ENCODE measurements at places on chromosomes 2 and 18.

DNA sequence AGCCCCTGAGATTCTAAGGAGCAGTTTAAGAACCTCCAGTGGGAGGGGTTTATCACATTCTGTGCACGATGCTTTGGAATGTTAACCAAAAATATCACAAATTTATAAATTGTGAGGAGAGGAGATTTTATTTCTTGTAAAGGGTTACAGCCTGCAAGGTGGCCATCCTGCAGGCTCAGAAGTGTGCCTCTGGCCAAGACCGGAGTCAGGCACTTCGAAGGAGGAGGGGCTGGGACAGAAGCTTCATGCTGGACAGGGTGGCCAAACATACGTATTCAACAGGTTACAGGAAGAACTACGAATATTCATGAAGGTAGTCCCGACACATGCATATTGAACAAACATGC, 144.1 kb upstream of the NCK2 start:
- DNase-seq: no peak

DNA sequence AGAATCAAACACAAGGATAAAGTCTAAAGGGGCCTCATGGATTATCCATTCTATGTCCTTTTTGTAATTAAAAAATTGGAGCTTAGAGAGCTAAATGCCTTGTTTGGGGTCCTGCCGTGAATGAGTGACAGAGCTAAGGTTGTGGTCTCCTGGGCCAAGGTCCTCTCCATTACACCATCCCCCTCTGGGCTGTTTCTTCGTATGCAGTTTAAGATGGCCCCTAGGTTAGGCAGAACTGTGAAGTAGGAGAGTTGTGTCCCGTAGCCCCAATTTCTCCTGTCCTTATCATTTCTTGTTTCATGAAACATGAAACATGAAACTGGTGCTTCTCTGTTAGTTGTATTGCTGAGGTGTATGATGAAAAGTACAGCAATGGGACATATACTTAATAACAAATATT, 32.9 kb downstream of the CRIM1 start:
- DNase-seq: no peak

- DNase-seq: no peak
Observed at GRCh38 chr2:223075301-223076270, 23.6 kb downstream of the KCNE4 start.

DNA sequence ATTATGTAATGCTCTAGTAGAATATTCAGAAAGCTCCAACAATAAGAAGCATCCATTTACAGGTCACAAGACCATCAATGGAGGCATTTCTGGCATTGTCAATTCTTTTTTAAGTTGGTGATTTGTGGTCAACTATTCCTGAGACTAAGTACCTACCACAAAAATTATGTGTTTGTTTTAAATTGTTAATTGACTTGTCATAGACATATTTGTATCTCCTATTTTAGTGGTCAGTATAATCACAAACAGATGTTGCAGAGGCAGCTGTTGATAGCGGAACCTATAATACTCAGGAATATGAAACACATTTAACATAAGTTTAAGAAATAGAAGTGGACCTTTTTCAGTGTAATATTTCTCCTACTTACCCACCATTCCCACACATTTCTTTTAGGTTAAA, 430.1 kb downstream of the CCDC85A start:
- DNase-seq: no peak

- DNase-seq: peak; percentile 13
Observed at GRCh38 chr2:13201924-13202323, 485.2 kb downstream of the TRIB2 start.

GRCh38 chr18:24197412-24197811, 58.5 kb downstream of the CABYR start:
- DNase-seq: no peak

DNA sequence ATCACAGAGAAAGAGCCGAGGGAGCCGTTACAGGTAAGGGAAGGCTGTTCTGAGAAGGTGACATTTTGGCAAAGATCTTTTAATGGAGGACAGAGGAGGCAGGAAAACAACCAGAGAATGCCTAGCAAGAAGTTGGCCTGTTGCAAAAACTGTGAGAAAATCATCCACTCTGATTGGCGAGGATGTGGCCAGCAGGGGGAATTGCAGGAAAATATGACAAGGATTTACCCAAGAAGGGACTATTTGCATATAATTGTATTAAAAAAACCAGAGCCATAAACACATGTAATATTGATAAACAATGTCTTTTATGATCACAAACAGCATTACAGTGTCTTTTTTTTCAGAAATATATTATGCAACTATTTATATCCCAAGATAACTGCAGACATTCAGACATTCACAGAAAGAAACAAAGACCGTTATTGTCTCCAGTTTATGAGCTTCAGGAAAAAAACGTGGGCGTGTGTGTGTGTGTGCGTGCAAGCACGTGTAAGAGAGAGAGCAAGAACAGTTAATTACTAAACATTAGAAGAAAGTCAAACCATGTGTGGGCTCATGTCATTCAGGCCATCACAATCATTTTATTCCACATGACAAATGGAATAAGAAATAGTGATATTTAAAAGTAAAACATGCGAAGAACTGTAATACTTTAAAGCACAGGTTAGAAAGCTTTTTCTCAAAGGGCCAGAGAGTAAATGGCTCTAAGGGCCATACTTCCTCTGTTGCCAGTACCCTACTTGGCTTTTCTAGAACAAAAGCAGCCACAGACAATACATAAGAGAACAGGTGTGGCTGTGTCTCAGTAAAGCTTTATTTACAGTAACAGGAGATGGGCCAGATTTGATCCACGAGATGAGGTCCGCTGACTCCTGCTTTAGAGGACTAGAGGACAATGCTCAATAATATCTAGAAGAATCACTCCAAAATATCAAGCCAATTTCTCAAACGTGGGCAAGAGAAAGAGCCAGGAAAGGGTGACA, 324.1 kb downstream of the DLGAP1 start:
- peak; percentile 30 for DNase-seq

DNA sequence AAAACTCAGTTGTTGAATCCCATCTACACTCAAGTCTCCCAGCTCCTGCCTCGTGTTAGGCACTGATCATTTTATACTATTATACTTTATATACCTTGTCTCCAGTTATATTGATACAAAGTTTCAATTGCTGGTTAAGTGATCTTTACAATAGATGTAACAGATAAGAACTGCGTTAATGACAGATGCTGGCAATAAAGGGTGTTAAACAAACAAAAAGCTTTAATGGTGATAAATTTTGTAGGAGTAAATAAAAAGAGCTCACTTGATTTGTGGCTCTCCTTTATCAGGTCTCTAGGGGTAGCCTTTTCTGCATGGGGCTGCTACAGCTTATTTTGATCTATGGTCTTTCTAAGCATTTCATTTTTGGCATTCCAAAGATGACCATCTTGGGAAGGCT, 106.9 kb upstream of the GAREM1 start:
- DNase-seq: no peak

DNA sequence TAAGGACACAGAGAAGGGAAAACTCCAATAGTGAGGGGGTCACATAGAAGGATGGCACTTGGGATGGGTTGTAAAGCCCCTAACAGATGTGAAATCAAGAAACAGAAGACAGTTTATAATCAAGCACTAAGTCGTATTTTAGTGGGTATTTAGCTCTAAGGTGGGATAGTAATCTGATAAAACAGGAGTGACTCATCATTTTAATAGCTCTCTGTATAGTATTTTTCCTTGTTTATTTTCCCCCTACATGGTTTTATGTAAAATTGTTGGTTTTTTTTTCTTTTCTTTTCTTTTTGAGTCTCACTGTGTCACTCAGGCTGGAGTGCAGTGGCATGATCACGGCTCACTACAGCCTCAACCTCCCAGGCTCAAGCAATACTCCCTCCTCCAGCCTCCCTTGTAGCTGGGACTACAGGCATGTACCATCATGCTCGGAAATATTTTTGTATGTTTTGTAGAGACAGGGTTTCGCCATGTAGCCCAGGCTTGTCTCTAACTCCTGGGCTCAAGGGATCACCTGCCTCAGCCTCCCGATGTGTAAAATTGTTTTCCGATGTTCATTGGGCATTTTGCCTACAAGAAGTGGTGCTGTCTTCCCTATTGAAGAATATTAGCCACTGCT, 142.6 kb upstream of the SERPINE2 start:
- no peak for DNase-seq

DNA sequence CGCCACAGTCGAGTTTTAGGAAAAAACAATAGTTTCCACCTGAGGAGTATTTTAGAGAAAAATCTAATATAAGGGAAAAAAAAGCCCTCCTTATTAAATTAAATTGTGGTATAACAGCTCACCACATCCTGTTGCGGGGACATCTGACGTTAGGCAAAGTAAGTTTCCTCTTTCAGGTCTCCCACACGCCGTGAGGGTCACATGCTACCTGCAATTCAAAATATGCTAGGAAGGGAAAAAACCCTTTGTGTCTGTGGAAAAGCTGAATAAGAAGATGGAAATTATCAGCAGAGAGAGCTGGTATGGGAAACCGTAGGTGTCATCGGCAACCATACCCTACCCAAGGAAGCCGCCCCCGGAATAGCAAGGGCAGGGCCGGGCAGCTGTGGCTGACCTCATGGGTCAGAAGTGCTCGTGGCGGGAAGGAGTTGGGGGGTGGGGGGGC, 128.0 kb downstream of the NFATC1 start:
- DNase-seq: no peak

DNA sequence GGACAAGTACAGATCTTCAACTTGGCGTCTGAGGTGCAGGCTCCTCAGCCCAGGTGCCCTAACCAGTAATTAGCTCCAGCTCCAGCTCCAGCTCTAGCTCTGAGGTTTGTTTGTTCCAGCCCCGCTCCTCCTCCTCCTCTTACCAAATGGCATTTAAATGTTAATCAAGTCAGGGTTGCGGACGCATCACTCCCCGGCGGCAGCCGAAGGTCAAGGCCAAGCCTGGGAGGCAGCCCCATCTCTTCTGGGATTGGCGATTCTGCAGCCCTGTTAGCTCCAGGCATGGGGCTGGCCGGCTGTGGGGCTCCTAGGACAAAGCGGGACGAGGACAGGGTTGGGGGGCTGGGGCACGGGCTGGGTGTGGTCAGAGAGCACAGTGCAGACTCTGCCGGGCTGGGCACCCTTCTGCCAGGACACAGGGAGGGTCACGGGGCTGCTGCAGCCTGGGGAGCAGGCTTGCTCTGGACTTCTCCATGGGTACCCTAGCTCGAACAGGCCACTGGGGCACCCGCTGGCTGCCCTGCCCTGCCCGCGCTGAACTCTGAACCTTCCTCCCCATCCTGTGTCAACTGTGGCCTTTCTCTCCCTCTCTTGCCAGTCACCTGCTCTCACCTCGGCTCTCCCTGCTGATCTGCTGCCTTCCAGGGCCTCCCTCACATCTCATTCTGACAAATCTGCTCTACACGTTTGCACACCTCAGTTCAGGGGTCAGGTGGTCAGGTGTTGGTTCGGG, 203.3 kb downstream of the CELF4 start:
- DNase-seq: peak; percentile 92

DNA sequence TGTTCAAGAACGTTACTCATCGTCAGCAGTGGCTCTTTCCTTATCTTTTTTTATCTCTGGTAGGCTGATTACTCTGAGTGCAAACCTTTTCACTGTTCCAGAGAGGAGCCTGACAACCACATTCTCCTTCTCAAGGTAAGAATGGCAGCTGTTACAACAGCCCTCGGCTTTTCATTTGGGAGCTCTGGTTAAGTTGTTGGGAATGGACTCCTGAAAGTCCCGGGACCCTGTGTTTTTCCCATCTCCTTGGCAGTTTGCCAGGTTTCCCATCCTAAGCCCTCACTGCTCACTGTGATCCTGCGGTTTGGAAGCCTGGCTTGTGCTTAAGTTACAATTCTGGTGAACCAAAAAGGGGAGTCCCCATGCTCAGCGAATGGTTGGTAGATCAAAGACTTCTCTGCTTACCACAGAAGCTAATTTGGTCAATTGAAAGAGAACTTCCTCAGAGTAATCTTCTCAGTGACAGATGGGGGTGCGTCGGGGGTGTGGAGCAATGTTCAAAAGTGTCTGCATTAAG, 122.3 kb downstream of the LYPD6B start:
- DNase-seq: no peak

DNA sequence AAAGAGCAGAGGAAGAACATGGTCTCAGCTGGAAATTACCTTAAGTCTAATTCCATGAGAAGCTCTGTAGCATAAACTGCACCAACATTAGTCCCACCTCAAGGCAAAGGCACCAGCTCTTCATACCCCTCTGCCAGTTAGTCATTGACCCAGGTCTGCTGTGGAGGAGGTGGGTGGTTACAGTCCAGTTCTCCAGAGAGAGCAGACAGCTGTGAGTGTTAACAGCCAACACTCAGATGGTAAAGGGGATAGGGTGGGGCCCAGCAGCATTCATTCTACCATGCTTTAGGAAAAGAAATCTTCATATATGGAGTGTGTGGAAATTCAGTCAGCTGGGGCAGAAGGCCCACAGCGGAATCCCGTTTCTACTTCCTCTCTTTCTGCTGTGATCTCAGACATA, 159.7 kb upstream of the FBXO11 start:
- no peak for DNase-seq

- no peak for DNase-seq
Observed at GRCh38 chr18:54284981-54285785, 15.9 kb downstream of the POLI start.

GRCh38 chr2:47345590-47345924, 57.4 kb upstream of the MSH2 start:
- DNase-seq: no peak

DNA sequence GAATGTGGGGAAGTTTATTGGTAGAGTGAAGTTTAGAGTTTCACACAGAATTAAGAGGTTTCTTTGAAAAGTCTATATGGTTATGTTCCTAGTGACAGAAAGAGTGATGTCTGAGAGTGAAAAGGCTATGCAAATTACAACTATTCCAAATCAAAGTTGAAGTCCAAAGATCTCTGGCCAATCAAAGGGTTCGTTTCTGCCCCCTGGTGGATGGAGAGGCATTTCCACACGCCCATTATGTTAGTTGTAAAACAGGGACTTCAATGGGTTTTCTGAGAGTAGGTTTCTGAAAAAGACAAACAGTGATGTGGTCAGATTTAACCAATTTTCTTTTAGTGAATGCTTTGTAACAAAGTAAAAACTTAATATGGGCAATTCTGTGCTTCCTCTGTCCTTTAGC, 441.5 kb upstream of the POU3F3 start:
- peak; percentile 78 for DNase-seq

GRCh38 chr18:43863180-43863579, 585.9 kb upstream of the SYT4 start:
- no peak for DNase-seq

DNA sequence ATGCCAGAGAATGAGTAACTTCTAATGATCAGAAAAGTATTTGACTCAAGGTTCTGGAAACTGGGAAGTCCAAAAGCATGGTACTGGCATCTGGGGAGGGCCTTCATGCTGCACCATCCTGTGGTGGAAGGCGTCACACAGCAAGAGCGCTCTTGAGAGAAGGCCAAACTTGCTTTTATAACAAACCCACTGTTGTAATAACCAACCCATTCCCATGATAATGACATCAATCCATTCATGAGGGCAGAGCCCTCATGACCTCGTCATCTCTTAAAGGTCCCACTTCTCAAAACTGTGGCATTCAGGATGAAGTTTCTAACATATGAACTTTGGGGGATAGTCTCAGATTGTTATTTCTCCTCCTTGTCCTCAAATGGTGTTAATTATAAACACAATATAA, 67.8 kb downstream of the COA5 start:
- no peak for DNase-seq

- no peak for DNase-seq
Observed at GRCh38 chr2:132540166-132540565, 123.6 kb downstream of the GPR39 start.

All from GM23338 (cell line).